ENCODE measurements at places on chromosomes 1 and 21.

DNA sequence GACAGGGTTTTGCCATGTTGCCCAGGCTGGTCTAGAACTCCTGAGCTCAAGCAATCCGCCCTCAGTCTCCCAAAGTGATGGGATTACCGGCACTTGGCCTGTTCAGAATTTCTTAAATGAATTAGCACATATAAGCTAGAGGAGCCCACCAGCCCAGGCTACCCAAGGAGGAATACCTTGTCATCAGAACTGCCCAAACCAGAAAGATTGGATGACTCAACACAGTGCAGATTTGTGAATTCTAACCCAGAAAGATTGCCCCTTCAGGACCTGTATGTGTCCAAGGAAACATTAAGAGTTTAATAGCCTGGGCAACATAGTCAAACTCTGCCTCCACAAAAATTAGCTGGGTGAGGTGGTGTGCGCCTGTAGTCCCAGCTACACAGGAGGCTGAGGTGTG, 14.0 kb upstream of the LIN9 start:
- no peak for DNase-seq

GRCh38 chr1:208562151-208562960, 318.2 kb upstream of the PLXNA2 start:
- no peak for DNase-seq

DNA sequence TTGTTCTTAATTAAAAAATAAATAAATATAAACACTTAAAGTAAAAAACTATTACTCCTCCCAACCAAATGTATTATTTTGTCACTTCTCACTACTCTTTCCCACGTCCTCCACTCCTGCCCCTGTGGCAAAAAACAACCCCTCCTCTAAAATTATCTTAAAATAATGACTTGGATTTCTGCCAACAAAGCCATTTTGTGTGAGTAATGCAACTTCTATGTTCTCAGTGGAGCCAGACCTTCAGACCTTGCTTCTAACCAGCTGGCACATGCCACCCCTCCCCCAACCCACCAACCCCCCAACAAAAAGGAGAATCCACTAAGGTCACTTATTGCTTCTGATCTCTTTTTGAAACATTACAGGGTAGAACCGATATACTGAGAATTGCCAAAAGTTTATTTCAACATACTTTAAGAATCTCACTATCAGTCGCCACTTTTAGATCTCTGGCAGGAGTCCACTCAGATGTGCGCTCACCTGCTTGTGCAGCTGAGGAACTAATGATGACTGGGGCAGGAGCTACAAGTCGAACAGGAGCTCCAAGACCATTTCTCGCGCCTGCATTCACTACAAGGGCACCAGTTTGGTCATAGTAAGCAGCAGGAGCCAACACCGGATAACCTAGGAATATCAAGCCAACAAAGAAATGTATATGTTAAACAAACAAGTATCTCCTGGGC, 58.3 kb upstream of the SDC3 start:
- DNase-seq, result no peak

DNA sequence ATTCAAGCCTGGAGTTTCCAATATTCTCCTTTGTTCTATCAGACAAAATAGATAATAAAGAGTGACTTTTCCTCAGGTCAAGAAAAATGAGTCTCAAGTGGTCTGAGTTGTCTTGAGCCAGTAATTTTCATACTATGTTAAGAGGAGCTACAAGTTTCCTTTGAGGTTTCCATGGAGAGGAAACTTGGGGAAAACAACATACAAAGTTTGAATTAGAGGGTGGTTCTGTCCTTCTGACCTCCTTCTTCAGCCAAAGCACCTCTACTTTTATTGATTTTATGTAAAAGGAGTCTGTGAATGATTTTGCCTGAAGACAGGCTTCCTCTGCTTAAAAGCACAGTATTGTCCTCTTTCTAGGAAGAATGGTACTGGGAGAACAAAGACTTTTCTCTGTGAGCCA, 497.2 kb upstream of the PKN2 start:
- no peak for DNase-seq

DNA sequence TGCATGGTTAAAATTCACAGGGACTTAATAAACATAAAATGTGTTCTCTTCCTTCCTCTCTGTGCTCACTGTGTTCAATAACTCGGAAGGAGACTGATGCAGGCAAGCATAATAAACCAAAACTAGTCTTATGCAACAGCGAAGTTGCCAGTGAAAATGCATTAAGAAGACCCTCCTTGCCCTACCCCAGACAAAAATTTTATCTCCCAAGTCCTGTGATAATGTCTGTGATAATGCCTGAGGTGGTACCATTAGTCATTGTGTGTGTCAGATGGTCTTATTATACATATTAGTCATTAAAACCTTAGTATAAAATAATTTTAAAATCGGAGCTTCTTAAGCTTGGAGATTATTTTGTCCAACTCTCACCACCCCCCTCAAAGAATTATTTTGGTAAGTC, 97.8 kb downstream of the NGF start:
- no peak for DNase-seq

- no peak for DNase-seq
Observed at GRCh38 chr1:37420456-37420855, 53.9 kb upstream of the ZC3H12A start.

- no peak for DNase-seq
Observed at GRCh38 chr1:10529091-10529490, 54.3 kb downstream of the PEX14 start.

- no peak for DNase-seq
Observed at GRCh38 chr1:24875257-24875656, 54.8 kb downstream of the RUNX3 start.

DNA sequence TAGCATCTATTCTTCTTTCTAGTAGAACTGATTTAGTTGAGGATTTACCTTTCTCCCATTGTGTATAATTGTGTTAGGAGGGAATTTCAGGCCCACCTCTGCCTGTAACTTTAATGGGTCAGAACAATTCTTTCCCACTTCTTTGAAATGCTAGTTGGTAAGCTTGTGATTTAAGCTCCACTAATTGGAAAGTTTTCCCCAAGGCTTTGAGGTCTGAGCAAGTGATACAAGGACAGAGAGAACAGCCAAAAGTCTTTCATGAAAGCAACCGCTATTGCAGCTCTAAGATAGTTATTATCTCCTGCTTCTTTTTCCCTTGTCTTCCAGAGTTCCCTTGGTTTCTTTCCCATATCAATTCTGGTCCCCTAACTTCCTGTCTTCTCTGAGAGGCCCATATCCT, 38.7 kb upstream of the PDC start:
- no peak for DNase-seq
